Muscle of leg (tissue), 16 donors: ENCODE measurements at places on chromosomes 3 and 15.

- DNase-seq: no peak
Observed at GRCh38 chr3:122508135-122508914, 6.4 kb downstream of the KPNA1 start.

DNA sequence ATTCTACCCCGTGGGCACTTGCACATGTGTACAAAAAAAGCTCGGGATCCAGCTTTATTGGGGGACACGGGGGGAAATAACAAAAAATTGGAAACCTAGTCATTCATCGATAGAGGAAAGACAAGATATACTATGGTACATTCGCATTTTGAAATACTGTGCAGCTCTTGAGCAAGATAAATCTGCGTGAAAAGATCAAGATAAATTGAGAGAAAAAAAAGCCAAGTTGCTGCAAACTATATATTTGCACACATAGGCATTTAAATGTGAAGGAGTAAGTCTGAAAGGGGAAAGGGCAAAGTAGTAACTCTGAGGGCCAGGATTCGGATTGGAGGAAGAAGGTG lies 620 bp upstream of the UBR1 start:
- no peak for DNase-seq

- no peak for DNase-seq
Observed at GRCh38 chr15:90957791-90958190, 3.1 kb downstream of the RCCD1 start.

GRCh38 chr3:112474796-112475195 lies 24.5 kb downstream of the BTLA start:
- DNase-seq: no peak

DNA sequence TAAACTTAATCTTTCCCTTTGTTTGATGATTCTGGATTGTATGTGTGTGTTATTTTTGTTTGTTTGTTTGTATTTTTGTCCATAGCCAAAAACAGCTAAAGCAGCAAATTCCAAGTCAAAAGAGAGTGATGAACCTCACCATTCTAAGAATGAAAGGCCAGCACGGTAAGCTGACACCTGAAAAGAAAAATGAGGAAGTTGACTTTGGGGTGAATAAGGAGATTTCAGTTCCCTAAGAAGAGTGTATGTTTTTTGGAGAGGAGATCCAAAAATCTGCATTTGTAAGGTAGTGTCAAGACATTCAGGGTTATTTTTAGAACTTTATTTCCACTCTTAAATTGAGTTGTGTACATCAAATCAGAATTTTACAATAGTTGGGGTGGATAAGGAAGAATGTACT lies 52.3 kb upstream of the UTS2B start:
- no peak for DNase-seq

- DNase-seq: peak; percentile 46
Observed at GRCh38 chr3:30156586-30157498, 449.6 kb upstream of the TGFBR2 start.

DNA sequence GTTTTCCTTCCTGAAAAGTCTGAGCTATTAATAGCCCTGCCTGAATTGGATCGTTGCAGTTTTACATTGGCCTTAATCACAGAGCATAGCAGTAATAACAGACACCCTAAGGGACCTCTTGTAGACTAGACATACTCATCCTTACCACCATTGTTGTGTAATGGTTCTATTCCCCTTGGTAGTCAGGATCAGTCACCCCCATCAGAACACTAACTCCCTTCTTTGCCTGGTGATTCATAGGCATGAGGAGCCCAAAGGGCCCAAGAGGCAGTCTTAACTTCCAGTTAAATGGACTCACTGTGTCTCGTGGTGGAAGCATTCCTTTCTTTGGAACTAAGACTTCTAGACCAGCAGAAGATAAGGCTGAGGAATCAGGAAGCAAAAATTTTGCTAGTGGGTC lies 20.2 kb downstream of the CGGBP1 start:
- no peak for DNase-seq

- DNase-seq: peak; percentile 64
Observed at GRCh38 chr15:58438956-58439355, 7.2 kb downstream of the LIPC start.

- no peak for DNase-seq
Observed at GRCh38 chr3:42668793-42669217, 15.3 kb downstream of the ZBTB47 start.

- DNase-seq: peak; percentile 59
Observed at GRCh38 chr3:98612996-98613517, 19.6 kb upstream of the CPOX start.

DNA sequence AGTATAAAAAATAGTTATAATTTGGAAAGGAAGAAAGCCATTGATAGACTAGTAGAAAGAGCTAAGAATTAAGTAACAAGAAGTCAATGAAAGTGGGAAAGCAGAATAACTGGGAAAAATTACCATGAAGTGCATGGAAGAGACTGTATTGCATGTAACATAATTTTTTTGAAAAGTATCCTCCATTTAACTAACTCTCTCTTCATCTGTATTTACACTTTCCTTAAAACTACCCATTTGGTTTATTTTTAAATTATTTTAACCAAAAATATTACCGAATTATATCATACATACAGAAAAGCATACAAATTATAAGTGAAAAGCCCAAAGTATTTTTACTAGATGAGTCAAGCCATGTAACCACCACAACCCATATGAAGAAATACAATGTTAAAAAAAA lies 1009.9 kb upstream of the SEMA6D start:
- DNase-seq: no peak

DNA sequence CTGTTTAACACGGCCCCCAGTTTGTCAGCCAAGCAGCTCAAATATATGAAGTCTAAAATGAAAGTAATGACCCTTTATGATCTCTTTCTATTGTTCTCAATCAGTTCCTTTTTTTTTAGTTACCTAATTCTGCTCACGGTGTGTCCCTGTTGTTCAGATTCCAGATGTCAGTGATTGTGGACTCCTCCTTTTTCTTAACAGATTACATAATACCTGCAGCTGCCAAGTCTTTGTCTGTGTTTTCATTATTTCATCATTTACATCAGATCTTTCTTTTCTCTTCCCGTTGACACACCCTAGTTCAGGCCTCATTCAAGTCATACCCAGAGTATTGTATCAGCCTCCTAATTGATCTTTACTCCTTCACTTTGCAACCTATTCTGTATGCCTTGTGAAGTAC lies 56.1 kb upstream of the SKIL start:
- DNase-seq: peak; percentile 70

DNA sequence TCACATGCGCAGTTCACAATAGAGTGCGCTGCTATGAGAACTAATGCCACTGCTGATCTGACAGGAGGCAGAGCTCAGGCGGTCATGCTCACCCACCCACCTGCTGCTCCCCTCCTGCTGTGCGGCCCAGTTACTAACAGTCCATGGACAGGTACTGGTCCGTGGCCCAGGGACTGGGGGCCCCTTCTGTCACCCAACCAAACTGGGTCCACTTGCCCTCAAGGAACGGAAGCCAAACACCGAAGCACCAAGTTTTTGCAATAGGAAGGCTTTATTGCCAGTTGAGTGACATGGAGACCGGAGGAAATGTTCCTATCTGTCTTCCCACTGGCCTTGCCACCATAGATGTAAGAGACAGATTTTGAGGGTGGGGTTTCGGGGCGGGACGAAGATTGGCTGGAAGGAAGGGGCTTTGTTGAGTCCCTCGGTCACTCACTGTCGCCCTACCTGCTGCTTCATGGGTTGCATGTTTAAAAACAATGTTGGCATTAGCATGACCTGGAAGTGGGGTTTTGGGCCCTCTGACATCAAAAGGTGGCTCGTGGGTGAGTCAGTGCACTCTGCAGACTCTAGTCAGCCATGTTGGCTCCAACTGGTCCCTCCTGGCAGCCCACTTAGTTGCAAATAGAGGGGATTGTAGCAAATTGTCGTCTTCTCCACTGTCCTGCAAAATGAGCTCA lies 141.0 kb downstream of the TJP1 start:
- DNase-seq: no peak

GRCh38 chr15:31049682-31050615 lies 51.6 kb downstream of the TRPM1 start:
- DNase-seq: peak; percentile 18

DNA sequence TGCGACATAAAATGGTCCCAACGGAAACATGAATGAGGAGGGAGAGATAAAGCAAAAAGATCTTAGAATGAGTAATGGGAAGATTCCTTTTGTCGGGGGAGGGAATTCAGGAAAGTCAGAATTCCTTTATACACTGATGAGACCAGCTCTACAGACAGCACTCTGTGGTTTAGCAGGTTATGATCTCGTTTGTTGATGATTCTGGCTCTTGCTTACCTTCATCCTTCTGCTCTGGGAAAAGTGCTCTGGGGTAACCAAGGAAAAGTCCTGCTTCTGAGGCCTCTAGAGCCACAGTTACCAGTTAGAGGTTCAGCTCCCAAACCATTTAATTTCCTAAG lies 150.7 kb upstream of the NR2E3 start:
- DNase-seq: no peak

- DNase-seq: peak; percentile 72
Observed at GRCh38 chr3:137163241-137163871, 205.6 kb downstream of the IL20RB start.

DNA sequence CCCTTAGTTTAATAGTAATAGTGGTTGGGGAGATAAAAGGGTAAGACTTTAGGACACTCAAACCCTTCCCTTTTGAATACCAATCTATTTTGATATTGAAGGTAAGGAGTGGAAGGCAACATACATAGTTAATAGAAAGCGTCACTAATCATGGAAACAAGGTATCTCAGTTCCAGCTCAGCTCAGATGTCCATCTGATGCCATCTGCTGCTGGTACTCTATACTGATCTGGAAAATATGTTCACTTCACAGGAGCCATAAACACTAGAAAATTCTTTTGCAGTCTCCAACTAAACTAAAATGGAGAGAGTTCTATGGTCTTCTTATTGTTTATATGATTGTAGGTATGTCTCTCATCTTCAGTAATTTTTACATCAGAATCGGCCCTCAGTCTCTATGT lies 1777.1 kb downstream of the OTOL1 start:
- DNase-seq: no peak

GRCh38 chr3:186628756-186629155 lies 11.4 kb upstream of the FETUB start:
- DNase-seq: no peak

DNA sequence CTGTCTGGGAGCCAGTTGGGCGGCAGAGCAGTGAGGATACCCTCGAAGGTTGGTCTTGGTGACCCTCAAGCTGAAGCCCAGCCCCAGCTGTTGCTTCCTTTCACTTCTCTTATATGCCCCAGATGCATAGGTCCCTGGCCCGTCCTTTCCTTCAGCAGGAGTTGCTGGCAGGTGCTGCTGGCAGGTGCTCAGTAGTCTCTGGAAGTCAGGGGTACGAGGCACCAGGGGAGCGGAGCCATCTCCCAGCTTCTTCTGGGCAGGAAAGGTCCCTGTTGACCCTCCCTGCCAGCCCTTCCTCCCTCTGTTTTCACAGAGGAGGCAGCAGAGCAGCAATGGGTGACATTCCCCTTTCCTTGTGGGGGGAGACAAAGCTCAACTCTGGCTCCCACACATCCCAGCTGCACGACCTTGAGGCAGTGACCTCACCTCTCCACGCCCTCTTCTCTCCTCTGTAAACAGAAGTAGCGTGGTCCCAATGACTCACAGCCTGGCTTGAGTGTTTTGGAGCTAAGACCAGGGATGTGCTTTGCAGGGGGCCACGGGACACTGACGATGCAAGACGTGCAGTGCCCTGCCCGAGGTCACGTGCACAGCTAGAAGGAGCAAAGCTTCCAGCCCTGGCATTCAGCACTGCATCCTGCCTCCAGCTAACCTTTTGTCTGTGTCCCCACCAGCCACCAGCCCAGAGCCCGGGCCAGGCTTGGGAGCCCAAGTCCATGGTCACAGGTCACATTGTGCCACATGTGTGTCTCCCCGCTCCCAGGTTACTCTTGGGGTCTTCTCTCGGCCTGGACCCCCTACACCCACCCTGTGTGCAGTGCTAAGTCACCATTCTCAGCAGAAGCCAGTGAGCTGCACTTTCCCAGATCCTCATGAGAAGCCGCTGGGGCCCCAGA lies 49.7 kb downstream of the SLC6A6 start:
- peak; percentile 93 for DNase-seq

DNA sequence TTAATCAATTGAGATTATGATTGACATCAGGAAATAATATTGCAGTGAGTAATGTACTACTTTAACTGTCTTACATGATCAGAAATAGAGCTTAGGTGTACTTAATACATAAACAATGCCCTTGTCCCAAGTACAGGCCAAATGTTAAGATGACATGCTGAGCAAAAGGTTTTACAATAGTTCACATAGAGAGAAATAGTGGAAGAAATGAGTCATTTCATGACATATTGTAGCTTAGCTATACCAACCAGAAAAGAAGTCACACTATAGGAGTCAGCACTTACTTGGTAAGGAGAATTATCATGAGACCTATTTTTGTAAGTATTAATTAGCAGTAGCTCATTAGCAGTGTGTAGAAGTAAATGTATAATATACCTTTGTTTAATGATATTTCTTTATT lies 96.4 kb upstream of the NANOGP8 start:
- peak; percentile 9 for DNase-seq

DNA sequence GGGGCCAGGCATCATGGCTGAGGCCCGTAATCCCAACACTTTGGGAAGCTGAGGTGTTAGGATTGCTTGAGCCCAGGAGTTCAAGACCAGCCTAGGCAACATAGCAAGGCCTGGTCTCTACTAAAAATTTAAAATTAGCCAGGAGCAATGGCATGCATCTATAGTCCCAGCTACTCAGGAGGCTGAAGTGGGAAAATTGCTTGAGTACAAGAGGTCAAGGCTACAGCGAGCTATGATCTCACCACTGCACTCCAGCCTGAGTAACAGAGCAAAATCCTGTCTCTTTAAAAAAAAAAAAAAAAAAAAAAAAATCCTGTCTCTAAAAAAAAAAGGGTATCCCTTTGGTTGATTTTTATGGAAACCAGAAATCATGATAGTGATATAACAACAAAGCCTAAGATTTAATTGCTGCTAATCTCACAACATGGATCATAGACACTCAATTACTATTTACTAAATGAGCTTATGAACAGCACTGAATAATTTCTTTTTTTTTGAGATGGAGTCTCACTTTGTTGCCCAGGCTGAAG lies 12.1 kb downstream of the PCLAF start:
- no peak for DNase-seq

DNA sequence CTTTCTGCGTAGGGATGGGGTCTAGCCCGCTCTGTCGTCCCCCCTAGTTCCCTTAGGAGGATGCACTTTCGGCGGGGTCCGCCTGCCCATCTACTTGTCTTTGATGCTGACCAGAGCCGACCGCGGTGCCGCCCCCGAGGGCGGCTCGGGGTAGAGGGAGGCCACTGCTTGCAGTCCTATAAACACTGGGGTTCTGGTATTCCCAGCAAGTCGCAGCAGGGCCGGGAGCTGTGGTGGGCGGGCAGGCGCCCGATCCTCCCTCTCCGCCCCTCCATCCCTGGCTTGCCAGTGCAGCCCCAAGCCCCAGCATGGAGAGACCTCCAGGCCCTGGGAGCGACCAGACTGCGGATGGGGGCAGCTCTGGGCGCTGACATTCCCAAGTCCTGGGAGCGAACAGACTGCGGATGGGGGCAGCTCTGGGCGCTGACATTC lies 830 bp downstream of the SEMA4B start:
- no peak for DNase-seq

GRCh38 chr15:72197460-72198355 lies at the start of gene GRAMD2A:
Gene GRAMD2A (minus strand): TSS chr15:72197787.
- DNase-seq: no peak

DNA sequence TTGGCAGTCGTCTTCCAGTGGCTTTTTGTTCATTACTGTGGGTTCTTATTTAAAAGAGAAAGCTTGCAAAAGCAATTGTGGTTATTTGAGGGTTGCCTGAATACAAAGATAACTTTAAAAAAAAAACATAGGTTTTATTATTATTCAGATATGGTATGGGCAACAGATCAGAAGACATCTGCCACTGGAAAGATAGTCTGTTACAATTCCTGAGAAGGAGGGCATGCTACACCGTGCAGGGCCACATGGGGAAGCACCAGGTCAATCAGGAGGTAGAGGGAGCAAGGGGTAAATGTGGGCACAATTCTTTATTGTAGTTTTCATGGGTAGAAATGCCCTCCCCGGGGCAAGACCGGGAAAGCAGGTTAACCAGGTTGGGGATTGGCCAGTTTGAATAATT lies 46.5 kb downstream of the BBS4 start:
- DNase-seq: no peak
